Sigmoid colon (tissue), 7 donors: ENCODE measurements at places on chromosomes 16 and 17.

GRCh38 chr16:17129971-17130370, 340.8 kb downstream of the XYLT1 start:
- DNase-seq: no peak

GRCh38 chr16:59543641-59544040, 809.5 kb upstream of the GOT2 start:
- DNase-seq: no peak

- no peak for DNase-seq
These were observed 52.2 kb downstream of the VPS35L start for GRCh38 chr16:19607616-19608280.

DNA sequence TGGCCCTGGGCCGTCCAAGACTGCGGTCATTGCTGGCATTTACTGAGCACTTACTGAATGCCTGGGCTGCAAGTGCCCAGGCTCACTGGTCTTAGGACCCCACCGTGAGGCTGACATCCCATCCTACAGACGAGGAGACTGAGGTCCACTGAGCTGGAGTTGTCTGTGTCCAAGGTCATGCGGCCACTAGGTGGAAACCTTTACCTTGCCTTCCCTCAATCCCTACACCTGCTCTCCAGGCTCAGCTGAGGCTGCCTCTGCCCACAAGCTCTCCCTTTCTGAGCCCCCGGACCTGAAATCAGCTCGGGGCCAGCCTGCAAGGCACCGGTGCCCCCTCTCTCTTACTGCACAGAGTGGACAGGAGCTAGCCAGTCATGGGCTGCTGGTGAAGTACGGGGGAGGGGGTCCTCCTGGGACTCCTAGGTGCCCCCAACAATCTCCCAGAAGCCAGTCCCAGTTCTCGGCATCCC, 1.5 kb downstream of the CASKIN1 start:
- DNase-seq: no peak

DNA sequence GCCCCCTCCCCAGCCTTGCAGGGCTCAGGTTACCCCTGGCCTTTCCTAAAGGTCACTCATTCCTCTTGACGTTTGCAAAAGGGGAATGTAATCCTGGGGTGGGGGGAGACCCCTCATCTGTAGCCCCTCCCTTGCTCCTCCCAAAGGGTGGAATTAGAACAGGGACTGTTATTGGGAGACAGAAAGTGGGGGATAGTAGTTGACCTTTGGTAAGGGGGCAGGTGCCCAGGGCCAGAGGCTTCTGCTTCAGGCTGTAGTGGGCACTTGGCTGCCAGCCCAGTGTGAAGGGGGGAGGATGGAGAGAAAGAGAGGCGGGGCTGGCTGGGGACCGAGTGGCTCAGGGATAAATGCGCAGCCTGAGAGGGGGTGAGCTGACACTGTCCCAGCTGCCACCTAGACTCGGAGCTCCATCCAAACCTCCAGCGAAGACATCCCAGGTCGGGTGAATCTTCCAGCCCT, at the start of gene ENO3:
Gene ENO3 (plus strand): TSS at position 374 of the 459 bp plus-strand sequence. CDS start 711 bp downstream, outside the sequence.
- no peak for DNase-seq

GRCh38 chr17:76414334-76415295, 30.2 kb downstream of the SPHK1 start:
- DNase-seq: peak; percentile 86

GRCh38 chr17:79632432-79632735, 21.5 kb upstream of the RBFOX3 start:
- peak; percentile 40 for DNase-seq

DNA sequence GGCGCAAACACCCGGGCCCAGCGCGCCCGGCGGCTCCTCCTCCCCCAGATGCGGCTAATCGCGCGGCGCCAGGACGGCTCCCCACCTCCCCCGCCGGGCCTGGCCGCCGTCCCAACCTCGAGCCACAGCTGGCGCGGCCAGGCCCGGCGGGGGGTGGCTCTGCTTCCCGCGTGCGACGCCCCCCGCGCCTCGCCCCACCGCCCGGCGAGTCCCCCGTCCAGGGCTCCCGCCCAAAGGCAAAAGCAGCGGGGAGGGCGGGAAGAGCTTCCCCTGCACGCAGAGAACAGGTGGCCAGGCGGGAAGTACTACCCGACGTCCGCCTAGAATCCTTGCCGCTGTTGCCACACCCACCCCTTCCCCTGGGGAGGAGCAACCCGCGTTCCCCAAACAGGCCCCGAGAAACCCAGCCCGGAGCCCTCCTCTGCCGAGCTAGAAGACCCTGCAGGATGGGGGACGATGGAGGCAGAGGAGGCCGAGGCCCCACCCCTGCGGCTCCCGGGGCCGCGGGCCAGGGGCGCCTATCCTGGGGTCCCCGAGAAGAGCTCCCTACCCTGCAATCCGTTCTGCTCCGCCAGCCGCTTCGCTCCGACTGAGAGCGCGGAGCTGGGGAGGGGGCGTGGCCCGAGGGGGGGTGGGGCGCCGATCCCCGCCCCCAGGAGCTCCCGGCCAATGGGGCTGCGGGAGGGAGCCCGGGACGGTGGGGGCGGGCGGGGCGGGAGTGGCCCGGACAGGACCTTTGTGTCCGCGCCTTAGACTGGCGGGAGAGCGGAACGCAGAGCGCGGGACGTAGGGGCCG, at the start of gene CARHSP1:
Gene CARHSP1 (minus strand): TSS at position 591 of the 796 bp plus-strand sequence. CDS start 9,678 bp downstream, outside the sequence.
- DNase-seq: peak; percentile 93

- DNase-seq: peak; percentile 87
These were observed 331.3 kb downstream of the SEC14L1 start for GRCh38 chr17:77471984-77472461.

GRCh38 chr17:32265192-32265923, at the start of gene RHBDL3:
Gene RHBDL3 (plus strand): TSS chr17:32265832. CDS start chr17:32266190, 358 bp downstream.
- DNase-seq: no peak

DNA sequence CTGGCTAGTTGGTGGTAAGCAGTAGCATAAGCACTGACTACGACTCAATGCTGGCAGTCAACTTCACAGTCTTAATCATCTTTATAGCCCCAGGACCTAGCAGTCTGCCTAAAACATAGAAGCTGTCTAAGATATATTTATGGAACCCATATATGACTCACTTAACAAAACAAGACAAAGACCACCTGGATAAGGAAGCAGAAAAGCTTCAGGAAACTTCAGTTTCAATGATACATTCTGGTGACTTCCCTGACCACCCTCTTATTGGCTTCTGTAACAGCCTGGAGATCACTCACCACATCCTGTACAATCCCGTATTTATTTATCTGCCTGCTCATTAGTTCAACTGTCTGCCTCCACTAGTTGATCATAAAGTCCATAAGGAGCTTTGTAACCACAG, 95.5 kb downstream of the PMP22 start:
- no peak for DNase-seq

DNA sequence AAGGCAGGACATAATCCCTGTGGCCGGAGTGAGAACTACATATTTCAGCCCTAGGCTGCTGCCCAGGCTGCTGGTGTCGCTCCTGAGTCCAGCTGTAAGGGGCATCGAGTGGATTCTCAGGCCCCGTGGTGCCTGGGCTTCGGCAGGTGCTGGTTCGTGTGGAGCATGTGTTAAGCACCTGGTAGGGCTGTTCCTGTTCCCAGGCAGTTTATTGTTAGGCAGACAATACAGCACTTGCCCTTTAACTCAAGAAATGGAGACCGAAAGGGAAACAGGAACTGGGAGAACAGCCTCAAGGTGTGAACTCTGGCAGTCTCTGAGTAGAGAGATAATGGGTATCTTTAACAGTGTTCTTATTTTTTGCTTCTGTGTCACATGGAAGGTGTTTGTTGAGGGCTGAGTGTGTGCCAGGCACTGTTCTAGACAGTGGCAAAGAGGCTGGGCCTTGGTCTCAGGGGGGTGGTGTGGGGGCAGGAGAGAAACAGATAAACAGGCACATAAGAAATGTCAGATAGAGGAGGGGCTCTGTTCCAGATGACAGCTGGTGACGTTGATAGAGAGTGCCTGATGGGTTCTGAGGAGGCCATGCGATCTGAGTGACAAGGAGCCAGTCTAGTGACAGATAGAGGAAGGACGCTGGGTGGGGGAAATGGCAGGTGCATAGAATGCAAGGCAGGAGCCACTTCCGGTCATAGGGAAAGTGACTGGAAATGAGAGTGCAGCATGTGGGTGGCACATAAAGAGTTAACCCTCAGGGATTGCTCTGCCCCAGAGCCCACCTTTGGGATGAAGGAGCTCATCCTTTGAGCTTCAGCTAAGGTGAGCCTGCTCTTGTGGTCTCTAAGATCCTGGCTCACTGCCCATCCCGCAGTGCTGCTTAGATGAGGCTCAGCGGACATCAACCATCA, 33.8 kb downstream of the EPN2 start:
- DNase-seq: peak; percentile 62

DNA sequence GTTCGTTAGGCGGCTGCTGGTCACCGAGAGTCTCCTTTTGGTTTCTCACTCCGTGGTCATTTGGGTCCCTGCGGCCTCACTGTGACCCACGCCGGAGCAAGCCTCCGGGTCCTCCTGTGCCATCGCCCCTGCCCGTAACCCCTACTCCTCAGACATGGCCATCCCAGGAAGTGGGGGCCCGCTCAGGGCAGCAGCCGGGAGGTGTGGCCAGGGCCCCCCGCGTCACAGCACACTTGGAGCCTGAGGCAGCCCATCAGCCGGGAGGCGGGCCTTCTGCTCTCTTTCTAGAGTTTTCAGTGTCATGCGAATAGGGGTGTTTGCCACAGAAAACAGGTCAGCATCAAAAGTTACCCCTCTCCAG, 7.9 kb upstream of the WFIKKN1 start:
- DNase-seq: peak; percentile 66

DNA sequence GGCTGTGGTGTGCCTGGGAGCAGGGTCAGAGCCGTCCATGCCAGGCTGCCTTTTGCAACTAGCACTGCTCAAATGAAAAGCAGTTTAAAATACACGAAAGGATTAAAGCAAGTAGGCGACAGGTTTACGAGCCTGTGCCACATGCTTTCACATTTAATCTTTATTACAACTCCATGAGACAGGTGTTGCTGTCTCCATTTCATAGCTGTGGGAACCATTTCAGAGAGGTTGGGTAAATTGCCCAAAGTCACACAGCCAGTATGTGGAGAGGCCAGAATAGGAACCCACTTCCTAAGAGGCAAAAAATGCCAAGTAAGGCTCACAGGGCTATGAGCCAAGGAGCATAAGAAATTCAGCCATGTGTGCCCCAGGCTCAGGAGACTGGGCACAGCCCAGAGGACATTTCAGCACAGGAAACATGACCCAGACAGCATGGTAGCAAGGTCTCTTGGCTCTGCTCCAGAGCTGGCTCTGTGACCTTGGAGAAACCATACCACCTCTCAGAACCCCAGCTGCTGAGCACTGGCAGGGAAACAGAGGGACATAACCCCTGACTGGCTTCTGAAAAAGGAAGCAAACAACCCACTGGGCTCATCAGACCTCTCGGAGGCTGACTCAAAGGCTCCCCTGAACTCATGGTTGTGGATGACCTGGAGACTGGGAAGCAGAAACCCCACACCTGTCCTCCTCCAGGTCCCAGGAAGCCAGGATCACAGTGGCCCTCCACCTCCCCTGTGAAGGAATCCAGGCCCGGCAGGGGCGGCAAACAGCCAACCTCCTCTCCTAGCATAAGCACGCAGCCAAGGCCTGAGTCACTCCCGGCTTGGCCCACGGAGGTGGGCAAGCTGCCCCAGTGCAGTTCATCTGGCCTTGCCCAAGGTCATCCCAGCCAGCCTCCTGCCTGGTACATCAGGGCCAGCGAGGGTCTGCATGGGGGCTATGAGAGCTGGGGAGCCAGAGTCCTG, 40.3 kb upstream of the MRPS23 start:
- peak; percentile 97 for DNase-seq

- DNase-seq: no peak
These were observed 11.1 kb downstream of the SPPL2C start for GRCh38 chr17:45855691-45856336.
